Small intestine (tissue), 16 donors: ENCODE measurements at places on chromosomes 13 and 19. TPM values are rescaled to one million over a fixed set of nuclear protein-coding genes. Genes with fewer than 3 reads are reported as not detected.

The CYP4F8 gene
- polyA plus RNA-seq, result not detected

- no peaks in the 10 kb centered on the region for H3K27me3 ChIP-seq
- no peak for DNase-seq
- peak overlapping the region; percentile 56 for H3K27ac ChIP-seq
- H3K36me3 ChIP-seq, result no peaks in the 10 kb centered on the region
- no peaks in the 10 kb centered on the region for H3K4me1 ChIP-seq
These were observed 5.7 kb upstream of the MRPS31 start for GRCh38 chr13:40776681-40777165.

- DNase-seq, result no peak
- H3K4me3 ChIP-seq, result no peak overlapping the region
- H3K36me3 ChIP-seq, result no peaks in the 10 kb centered on the region
These were observed 37.7 kb upstream of the ESD start for GRCh38 chr13:46834657-46835056.

GRCh38 chr13:106532111-106532929, 3.1 kb downstream of the EFNB2 start:
- DNase-seq, result peak; percentile 27
- no peaks in the 10 kb centered on the region for H3K36me3 ChIP-seq
- H3K27me3 ChIP-seq, result no peaks in the 10 kb centered on the region

GRCh38 chr13:73062468-73062867, 3.7 kb downstream of the KLF5 start:
- H3K27ac ChIP-seq, result peak overlapping the region; percentile 91
- peak overlapping the region; percentile 50 for H3K4me3 ChIP-seq
- DNase-seq, result peak; percentile 60
- no peaks in the 10 kb centered on the region for H3K4me1 ChIP-seq
- H3K27me3 ChIP-seq, result no peaks in the 10 kb centered on the region
